Hematopoietic multipotent progenitor cell (in vitro differentiated cells): ENCODE measurements at places on chromosomes 11 and 22. TPM values are rescaled to one million over a fixed set of nuclear protein-coding genes. Genes with fewer than 3 reads are reported as not detected.

Gene MPEG1
- total RNA-seq: 1.9 TPM

Gene VWCE
- total RNA-seq: 4.0 TPM

Gene TTC36
- 1.1 TPM for total RNA-seq

Gene DRD2
- total RNA-seq: not detected

Gene OR10A2
- under 0.01 TPM for total RNA-seq

Gene TNRC6B
- 105 TPM for total RNA-seq
